GM23248 (cell line): ENCODE measurements at places on chromosomes 4 and X.

DNA sequence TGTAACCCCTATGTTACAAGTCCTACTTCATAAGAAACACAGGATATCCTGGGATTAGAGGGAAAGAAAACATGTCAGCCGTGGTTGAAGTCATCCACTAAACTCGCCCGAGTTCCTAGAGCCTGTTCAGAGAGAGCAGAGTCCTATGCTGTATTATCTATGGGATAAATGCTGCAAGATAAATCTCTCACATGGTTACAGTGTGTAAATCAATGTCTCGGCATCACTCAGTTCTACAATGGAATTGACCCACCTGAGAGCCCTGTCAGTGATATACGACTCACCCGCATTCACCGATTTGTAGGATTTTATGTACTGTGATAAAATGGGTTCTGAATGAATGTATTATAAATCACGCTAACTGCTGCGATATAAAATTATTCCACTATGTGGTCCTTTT, 127.8 kb upstream of the ANXA3 start:
- no peak for DNase-seq

- DNase-seq = no peak
These were observed 44.3 kb upstream of the PDE5A start for GRCh38 chr4:119672938-119673337.

GRCh38 chr4:126533146-126533805, 1099.5 kb upstream of the INTU start:
- peak; percentile 2 for DNase-seq

GRCh38 chrX:131728295-131729145, 184.6 kb downstream of the OR13H1 start:
- no peak for DNase-seq

GRCh38 chr4:15938182-15938581, 358 bp downstream of the FGFBP1 start:
- DNase-seq = peak; percentile 15

DNA sequence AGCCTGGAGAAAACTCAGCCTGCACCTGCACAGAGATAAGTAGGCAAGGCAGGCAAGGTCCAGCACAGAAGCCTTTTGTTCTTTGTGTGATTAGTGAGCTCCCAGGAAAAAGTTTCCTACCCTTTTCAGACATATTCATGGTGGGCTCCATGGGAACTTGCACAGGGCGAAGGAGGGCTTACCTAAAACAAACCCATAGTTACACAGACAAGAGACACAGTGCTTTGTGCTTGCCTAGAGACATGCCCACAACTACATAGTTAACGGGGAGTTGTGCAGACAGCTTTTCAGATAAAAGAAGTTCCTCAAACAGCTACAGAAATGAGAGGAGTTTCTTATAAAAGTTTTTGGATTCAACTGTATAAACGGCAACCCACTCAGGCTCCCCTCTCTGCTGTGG, 180.5 kb downstream of the GLUD2 start:
- DNase-seq = no peak

GRCh38 chr4:84877051-84877833, 89.2 kb downstream of the WDFY3 start:
- DNase-seq = peak; percentile 38

GRCh38 chrX:20329435-20329834, 62.7 kb upstream of the RPS6KA3 start:
- no peak for DNase-seq

- no peak for DNase-seq
These were observed 35.1 kb upstream of the GEMIN8 start for GRCh38 chrX:14064626-14065432.

GRCh38 chr4:9901257-9901656, 119.8 kb downstream of the DRD5 start:
- DNase-seq = peak; percentile 17

- no peak for DNase-seq
These were observed 14.9 kb downstream of the HNRNPD start for GRCh38 chr4:82358847-82359246.

DNA sequence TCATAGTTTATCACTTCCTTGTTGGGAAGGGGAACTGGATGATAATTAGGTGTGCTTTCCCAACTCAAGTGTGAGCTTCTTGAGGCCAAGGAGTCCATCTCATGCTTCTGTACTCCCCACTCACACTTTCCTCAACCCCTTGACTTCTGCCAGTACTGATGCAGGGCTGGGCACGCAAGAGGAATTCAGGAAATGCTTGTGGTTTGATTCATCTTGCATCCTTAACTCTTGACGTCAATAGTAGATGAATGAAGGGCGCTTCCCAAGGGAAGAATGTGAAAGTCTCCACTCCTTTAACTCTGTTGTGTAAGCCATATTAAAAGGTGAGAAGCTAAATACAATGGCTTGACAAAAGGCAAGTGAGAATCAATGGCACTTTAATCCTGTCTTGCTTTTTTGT, 101.8 kb downstream of the AGTR2 start:
- DNase-seq = peak; percentile 86

GRCh38 chrX:56802428-56802827, 73.4 kb downstream of the NBDY start:
- DNase-seq = no peak

DNA sequence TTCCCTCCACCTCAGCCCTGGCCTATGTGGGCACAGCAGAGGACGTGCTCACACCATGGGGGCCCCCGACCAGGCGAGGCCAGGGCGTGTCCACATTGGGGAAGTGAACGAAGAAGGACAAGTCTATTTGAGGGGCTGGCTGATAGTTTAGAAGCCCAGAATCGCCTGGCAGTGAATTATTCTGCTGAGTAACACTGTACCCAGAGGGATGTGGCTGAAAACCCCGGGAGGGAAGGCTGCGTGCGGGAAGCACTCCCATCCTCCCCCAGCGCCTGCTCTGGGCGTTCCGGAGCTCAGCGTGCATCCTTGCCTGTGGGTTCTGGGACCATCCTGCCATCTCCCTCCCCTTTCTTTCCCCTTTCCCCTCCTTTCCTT, 66.6 kb downstream of the TRMT44 start:
- peak; percentile 85 for DNase-seq

DNA sequence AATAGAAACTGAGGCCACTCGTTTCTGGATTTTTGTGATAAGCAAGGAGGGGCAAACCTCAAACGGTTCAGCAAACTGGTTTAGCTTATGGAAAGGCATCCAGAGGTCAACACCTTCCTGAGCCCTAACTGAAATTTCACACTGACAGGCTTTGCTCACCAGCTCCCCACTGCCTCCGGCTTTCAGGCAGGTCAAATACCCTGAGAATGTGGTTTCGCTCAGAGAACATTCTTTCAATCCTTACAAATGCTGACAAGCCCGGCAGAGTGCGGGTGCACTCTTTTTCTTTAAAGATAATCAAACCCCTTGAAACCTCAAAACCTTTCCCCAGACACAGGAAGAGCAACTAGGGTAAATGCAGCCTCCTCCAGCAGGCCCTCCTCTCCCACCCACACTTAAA, 41.5 kb downstream of the CD40LG start:
- DNase-seq = no peak

DNA sequence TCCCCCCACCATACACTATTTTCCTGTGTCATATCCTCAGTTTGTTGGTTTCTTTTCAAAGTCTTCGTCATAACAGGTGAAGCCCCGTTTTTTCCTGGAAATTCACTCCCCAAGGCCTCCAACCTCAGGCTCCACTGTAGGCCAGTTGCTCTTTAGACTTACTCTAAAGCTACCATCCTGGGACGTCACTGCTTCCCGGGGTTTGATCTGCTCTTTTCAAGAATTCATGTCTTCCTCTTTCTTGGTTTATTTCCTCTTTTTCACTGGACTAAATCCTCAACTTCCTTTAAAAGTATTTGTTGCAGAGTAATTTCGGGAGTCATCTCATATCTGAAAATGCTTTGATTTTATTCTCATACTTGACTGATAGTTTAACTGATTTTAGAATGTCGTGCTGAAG, 6.5 kb upstream of the SERTM2 start:
- no peak for DNase-seq

GRCh38 chr4:754221-755120, 48.8 kb downstream of the PCGF3 start:
- no peak for DNase-seq

- DNase-seq = peak; percentile 69
These were observed 2304.0 kb downstream of the ARAP2 start for GRCh38 chr4:33940281-33940680.

DNA sequence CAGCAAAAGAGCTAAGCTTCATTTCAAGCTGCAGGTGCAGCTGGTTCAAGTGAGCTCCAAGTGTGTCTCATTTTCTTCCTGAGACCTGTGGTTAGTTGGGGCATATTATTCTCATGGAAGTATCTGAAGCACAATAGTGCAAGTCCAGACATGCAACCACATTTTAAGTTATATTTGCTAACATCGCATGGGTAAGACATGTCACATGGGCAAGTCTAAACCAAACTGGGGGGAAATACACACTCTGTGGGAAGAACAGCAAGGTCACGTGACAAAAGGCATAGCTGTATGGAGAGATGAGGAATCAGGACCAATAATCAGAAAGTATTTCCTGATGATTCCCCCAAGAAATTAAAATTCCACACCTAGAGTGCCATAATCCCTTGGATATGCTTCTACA, 94.9 kb upstream of the NDP start:
- no peak for DNase-seq

- peak; percentile 24 for DNase-seq
These were observed 51.4 kb upstream of the LSM6 start for GRCh38 chr4:146124023-146124680.

DNA sequence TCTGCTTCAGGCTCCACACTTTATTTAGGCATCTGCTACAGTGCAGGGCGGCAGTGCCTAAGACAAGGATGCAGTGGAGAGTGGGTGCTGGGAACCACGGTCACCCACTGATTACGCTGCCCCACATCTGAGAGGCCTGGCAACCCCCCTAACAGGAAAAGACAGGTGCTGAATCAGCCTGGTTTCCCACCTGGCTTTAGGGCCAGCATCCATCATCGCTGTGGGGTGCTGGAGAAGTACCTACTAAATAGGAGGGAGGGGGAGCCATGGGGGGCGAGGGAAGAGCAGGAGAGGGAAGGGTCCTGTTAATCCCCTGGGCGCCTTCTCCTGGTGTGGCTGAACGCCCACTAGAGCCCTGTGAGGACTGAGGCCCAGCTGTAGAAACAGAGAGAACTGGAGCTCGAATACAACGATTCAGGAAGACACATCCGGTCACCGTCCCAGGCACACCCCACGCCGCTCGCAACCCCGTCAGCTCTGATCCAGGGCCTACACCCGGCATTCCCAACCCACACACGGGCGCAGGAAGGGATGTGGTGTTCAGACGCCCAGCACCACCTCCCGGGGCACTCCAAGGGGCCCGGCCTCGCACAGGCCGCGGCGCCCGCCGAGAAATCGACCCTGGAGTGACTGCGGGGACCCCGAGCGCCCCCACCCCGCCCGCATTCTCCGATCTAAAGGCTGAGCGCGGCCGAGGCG, 554 bp downstream of the DCTD start:
- DNase-seq = peak; percentile 90

GRCh38 chr4:124947622-124948265, 235.2 kb upstream of the ANKRD50 start:
- DNase-seq = peak; percentile 26

- DNase-seq = peak; percentile 64
These were observed 531 bp downstream of the DGKQ start for GRCh38 chr4:972651-973424.

DNA sequence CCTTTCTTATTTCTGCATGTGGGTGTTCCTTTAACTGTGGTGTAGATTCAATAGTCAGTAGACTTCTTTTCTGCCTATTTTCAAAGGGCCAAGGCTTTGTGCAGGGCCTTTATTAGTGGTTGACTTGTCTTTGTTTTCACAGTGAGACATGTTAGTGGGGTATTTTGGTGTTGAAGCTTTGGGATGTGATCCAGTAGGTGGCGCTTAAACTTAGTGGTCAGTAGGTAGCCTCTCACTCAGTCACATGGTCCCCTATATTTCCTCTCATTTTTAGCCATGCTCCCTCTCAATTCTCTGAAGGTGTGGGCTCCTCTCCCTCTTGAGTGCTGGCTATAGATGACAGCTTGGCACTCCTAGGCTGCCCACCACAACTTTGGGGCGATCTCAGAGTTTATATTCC, 23.4 kb upstream of the SLC10A7 start:
- DNase-seq = peak; percentile 57

DNA sequence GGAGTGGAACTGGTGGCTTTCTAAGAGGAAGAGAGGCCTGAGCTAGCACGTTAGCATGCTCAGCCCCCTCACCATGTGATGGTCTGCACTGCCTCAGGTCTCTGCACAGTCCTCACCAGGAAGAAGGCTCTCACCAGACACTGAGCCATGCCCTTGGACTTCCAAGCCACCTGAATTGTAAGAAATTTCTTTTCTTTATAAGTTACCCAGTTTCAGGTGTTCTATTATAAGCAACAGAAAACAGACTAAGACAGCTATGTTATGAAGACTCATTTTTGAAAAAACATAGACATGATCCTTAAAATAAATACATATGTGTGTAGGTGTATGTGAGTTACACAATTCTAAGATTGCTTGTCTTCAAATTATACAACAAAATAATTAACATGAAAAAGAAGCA, 74.7 kb downstream of the CEP44 start:
- DNase-seq = no peak

DNA sequence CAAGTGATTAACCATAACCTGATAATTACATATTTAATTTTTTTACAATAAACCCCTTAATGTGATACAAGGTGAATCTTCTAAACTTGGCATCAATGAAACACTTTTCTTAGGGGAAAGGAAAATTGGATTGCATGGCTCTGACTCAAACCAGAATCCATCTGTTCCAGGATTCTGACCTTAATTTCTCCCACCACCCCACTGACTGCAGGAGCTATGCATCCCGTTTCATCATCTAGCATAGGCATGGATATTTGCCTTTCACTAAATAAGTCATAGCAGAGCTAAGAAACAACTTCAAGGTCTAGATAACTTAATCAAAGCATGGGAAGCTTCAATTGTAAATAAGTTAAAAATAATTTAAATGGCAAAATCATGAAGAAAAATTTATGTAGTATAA, 156.3 kb downstream of the BTC start:
- no peak for DNase-seq

GRCh38 chr4:3075652-3075981, 1.1 kb downstream of the HTT start:
- DNase-seq = no peak

GRCh38 chr4:113998079-113998478, 18.6 kb upstream of the ARSJ start:
- no peak for DNase-seq

GRCh38 chrX:38268011-38268410, 47.3 kb upstream of the SRPX start:
- DNase-seq = no peak

GRCh38 chr4:304969-305680, at the start of gene ZNF732:
TSS of gene ZNF732 (minus strand) at chr4:305474. CDS start at chr4:305310, 164 bp downstream.
- peak; percentile 84 for DNase-seq

- DNase-seq = no peak
These were observed 169.2 kb upstream of the RBPJ start for GRCh38 chr4:26151615-26152014.

DNA sequence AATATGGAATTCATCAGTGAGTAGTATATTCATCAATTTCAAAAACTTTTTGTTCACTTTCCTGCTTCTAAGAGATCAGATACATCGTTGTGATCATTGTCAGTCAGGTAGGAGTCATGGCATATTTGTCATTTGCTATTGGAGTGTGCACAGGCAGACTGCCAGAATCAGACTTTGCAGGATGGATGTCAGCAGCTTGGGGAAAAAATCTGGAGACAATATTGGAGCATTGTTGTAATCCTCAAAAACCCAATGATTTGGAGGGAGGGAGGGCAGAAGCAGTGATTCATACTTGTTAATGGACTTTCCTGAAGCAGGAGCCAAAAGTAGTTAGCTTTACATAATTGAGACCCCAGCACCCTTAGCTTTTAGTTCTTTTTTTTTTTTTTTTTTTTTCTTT, 59.6 kb upstream of the DRP2 start:
- no peak for DNase-seq

- peak; percentile 61 for DNase-seq
These were observed 7.3 kb upstream of the CLDN2 start for GRCh38 chrX:106912864-106913263.
